ENCODE measurements at places on chromosomes 1 and 21.

DNA sequence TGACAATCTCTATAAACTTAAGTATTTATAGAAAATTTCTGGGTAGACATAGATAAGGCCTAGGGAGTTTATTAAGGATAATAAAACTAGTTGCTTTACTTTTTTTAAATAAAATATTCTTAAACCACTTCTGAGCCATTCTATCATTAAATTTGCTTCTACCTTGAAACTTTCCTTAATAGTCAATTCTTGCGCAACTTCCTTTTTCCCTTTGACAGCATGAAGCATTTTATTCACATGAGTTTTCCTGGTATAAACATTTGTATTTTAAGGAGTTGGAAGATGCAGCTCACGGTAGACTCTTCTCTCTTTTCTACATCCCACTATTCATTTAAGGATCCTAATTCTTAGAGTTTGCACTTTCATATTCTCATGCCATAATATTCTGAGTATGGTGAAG lies 75.8 kb upstream of the DPH5 start:
- no peak for DNase-seq

GRCh38 chr21:20999659-21000058 lies 1.4 kb downstream of the NCAM2 start:
- DNase-seq, result peak; percentile 58

DNA sequence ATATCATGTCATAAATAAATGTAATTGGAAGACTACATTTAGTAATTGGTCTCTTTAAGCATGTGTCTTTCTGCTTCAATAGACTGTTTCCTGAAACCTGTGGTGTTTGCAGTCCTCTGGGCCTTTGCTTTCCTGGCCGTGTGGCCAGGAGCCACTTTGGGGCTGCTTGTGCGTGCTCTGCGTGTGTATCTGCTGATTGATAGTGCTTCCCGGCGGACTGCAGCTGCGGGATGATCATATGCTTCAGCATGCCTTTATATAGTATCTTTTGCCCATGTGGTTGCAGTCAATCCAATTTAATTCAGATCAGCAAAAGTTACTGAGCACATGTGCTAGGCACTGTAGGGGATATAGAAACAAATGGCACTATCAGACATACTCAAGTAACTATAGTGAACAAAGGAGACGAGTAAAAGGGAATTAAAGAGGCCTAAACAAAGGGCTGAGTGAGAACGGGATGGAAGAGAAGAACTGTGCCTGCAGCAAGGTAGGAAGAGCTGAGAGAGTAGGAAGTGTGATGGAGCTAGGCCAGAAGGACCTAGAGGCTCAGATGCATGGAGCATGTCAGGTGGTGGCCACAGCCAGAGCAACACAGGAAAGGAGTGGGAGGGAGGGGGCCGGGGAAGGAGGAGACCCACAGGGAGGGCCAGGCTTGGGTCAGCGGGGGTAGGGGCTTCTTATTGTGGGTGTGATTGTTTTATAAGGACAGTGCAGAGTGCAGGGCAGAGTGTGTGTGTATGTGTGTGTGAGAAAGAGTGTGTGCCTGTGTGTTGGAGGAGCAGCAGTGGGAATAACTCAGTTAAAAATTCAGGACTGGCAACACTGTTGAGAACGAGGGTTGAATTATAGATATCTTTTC lies 27.2 kb upstream of the TTF2 start:
- no peak for DNase-seq

DNA sequence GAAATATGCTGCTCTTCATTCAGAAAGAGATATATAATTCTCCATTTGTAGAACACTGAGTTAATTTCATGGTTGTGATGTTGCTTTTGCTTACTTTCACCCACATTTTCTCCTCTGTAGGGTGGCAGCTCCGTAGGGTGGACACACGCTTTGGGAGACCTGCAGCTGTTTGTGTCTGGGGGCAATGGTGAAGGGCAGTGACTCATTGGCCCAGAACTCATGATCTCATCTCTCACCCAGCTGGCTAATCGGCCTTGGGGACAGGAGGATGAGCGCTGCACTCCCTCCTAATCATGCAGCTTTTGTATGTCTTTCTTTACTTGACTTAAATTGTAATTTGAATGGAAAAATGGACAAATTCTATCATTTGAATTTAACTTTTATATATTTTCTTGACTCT lies 9.6 kb downstream of the DISC1 start:
- DNase-seq, result peak; percentile 76

- DNase-seq, result no peak
These were observed 14.5 kb downstream of the POGZ start for GRCh38 chr1:151444783-151445177.

GRCh38 chr1:165772739-165773138 lies 4.1 kb upstream of the TMCO1 start:
- DNase-seq, result no peak

GRCh38 chr1:41158147-41158875 lies 83.8 kb downstream of the SCMH1 start:
- DNase-seq, result no peak

- peak; percentile 42 for DNase-seq
These were observed 19.5 kb downstream of the A3GALT2 start for GRCh38 chr1:33301273-33301984.

DNA sequence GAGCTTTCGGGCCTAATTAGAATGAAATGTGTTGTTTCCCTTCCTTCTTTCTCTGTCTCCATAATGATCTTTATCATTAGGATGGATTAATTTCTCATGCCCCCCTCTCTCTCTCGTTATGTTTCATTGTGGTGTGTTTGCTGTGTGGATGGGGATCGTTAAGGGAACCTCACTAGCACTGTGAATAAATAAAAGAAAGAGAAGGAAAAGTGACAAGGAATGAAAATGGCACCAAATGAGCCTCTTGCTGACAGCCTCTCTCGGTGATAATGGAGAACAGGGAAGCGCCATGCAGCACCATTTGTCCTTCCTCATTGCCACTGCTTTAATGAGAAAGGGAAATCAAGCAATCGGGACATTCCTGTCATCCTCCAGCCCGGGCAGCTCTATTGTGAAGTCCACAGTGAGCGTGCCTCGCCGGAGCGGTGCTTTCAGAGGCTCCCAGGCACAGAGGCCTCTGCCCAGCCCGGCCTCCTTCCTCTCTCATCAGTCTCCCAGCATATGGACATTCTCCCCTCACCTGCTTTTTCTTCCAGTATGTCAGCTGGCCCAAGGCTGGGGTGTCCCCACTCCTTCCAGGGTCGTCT lies 265.7 kb upstream of the TMEM51 start:
- DNase-seq, result no peak

- peak; percentile 56 for DNase-seq
These were observed 15.2 kb downstream of the CDCP2 start for GRCh38 chr1:54137534-54138061.

DNA sequence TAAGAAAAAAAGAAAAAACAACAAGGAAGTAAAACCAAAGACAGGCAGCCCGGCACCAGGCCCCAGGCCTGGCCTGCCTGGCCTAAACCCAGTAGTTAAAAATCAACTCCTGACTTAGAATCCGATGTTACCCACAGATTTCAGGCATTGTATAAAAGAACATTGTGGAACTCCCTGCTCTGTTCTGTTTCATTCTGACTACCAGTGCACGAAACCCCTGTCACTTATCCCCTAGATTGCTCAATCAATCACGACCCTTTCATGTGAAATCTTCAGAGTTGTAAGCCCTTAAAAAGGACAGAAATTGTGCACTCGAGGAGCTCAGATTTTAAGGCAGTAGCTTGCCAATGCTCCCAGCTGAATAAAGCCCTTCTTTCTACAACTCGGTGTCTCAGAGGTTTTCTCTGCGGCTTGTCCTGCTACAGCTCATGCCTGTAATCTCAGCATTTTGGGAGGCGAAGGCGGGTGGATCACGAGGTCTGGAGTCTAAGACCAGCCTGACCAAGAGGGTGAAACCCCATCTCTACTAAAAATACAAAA lies 15.6 kb upstream of the MYOCOS start:
- no peak for DNase-seq

DNA sequence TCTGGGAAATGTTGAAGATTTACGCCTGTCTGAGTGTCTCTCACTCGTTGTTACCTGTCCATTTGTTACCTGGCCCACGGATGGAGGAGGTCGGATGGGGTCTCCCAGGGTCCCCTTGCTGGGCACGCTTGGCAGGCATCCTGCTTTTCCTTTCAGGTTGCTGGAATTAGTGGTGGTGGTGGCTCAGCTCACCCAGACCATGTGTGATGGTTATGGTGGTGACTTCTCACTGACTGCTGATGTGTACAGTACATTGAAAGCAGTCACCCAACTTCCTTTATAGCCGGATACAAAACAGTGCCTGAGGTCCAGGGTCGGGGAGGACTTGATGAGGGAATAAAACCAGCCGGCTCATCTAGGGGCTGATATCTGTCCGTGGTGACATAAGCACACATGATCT lies 19.5 kb downstream of the MAPKAPK2 start:
- no peak for DNase-seq

DNA sequence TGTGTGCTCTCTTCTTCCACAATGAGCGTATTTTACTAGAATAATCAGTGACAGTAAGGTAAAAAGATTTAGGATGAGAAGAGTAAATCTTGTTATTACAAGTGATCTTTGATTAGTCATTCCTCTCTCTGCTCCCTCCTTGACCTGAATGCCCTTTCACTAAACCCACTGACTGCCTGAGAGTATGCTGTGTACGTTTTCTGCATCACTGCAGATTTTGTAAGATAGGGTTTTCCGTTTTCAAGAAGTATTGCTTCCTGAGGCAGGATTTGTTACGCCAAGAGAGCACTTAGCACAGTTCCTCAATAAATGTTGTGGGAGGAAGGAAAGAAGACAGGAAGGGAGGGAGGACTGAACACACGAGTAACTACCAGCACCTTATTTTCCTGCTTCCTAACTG lies 7.7 kb upstream of the LAMB3 start:
- no peak for DNase-seq

- DNase-seq, result peak; percentile 88
These were observed 26.9 kb downstream of the UCK2 start for GRCh38 chr1:165854101-165854845.

GRCh38 chr1:39262802-39263201 lies 58.3 kb downstream of the MACF1 start:
- DNase-seq, result no peak

- no peak for DNase-seq
These were observed 23.3 kb downstream of the CTH start for GRCh38 chr1:70434253-70434859.

DNA sequence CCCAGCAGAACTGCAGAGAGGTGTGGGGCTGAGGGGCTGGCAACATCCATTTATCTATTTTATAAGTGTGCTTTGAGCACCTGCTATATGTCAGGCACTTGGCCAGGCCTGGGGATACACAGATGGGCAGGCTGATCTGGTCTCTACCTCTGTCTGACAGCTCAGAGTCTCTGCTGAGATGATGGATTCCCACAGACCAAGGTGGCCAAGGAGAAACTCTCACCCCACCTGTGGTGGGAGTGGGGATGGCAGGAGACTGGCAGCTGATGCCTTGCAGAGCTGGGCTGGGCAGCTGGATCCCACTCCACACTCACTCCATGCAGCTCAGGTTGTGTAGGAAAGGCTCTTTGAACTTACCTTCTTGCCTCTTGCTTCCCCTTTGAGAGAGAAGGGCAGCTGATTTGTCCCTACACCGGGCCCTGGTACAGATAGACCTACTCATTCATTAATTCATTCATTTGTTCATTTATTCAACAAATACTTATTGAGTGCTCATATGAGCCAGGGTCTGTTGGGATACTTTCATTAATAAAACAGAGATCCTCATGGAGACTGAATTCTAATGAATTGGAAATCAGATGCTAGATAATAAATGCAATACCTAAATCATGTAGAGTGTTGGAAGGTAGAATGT lies 9.0 kb downstream of the ADORA1 start:
- DNase-seq, result no peak

DNA sequence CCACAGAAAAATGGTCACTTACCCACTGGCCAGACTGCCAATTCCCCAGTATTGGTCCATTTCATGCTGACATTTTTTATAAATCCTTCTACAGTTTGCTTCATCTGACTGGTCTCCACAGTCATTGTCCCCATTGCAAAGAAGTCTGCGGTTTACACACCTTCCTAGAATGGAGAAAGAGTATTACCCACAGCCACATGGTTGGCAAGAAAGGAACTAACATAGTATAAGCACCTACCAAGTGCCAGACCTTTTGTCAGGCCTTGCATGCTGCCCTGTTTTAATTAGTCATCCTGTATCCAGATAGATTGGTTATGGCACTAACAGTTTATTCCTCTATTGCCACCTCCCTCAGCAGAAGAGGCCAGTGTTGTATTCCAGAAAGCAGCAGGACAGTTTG lies 11.2 kb downstream of the C8B start:
- DNase-seq, result no peak

- no peak for DNase-seq
These were observed 3.2 kb downstream of the SLAMF6 start for GRCh38 chr1:160519642-160520435.

DNA sequence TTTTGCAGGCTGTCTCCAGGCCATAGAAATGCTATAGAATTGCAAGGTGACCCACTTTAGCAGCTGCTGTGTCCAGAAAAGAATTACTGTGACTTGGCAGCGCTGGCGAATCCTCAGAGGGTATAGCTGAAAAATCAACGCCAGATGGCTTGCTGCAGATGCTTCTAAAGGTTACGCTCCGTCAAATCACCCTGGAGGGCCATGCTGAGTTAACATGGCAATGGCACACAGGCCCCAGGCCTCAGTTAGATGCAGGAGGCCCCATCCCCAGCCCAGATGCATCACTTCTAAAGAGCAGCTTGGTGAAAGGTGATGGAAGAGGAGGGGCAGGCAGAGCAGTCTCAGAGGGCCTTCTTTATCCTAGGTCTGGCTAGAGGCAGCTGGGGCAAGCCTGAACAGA lies 18.0 kb downstream of the KIAA1614 start:
- no peak for DNase-seq

GRCh38 chr1:218811497-218811896 lies 362.2 kb upstream of the LYPLAL1 start:
- no peak for DNase-seq

DNA sequence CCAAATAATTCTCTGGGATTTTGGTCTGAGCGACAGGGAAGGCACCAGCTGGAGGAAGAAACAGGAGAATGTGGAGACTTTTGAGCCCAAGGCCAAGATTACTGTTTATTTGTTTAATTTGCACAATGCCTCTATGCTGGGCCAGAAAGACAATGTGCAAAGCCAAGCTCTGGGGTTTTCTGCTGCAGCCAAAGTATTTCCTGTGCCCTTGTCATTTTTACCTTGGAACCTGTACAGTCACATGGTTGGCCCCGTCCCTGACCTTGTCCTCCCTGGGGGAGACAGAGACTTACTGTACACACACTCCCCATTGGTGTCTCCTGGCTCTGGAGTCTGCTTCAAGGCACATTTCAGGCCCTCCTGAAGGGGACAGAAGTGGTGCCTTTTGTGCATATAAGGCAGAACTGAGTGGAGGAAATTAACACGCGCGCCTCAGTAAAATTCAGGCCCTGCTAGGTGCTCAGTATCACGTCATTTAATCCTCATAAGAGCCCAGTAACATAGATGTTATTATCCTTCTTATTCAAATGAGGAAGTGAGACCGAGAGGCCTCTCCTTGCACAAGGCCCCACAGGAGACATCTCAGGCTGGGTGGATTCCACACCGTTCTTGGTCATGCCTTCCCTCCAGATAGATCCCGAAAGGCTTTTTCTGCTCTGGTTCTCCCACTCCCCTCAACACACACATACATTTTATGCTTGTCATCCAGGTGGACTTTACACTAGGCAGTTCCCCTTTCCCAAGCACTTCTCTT lies 21.1 kb downstream of the C1orf115 start:
- DNase-seq, result no peak

GRCh38 chr1:71054281-71054731 lies 6.7 kb upstream of the PTGER3 start:
- no peak for DNase-seq

GRCh38 chr1:10815858-10816195 lies 19.4 kb upstream of the CASZ1 start:
- no peak for DNase-seq

- DNase-seq, result no peak
These were observed 23.0 kb downstream of the DNM3 start for GRCh38 chr1:171864308-171864707.

GRCh38 chr1:184060316-184060715 lies 8.8 kb downstream of the TSEN15 start:
- no peak for DNase-seq

Data from AG20443 (cell line).